NCI-H345 (cell line): ENCODE measurements at places on chromosomes 1 and 21.

DNA sequence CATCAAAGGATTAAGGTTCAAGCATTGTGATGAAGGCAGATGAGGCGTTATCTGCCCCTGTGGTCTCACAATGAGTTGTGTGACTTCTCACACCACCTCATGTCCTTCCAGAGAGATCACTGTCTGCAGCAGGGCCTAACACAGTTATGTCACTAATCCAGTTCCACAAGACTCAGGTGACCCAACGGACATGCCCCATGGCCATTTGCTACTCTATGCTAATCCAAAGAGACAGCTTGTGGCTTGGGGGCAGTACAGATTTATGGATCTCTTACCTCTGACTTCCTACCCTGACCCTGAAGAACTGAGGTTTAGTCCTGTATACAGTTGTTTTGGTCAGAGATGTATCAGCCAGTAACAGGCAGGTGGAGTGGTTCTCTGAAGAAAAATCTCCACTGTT lies 147.1 kb downstream of the GLUL start:
- no peak for DNase-seq

GRCh38 chr1:61926597-61926996 lies 184.3 kb downstream of the PATJ start:
- DNase-seq: no peak

DNA sequence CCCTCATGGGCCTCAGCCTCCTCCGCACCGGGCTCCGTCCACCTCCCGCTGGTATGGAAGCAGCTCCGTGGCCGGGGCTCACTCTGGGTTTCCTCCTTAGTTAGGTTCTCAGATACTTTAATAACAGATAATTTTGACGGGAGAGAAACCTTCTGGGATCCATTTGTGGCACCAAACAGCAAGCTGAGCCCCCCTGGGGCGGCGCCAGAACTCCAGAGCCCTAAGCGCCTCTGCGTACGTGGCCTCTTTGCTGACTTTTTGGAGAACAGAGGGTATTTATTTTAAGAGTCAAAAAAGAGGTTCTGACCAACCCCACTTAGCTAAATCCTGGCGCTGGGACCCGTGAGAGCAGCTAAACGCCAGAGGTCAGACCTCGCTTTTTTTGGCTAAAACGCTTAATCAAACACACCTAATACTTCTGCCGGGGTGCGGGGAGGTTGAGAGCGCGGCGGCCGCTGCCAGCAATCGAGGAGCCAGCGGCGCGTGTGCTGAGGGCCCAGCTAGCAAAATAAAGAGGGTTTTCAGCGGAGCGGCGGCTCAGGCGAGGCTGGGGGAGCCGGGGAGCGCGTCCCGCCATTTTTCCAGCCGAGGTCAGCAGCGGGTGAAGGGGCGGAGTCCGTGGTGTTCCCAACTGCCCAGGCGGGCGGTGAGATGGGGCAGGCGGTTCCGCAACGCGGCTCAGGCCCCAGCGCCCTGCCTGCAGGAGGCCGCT lies 171.7 kb downstream of the PRDM16 start:
- DNase-seq: no peak

GRCh38 chr1:228897901-228898300 lies 162.6 kb downstream of the RHOU start:
- DNase-seq: no peak

- DNase-seq: no peak
Measured at GRCh38 chr1:226886122-226886901, 15.9 kb downstream of the PSEN2 start.

DNA sequence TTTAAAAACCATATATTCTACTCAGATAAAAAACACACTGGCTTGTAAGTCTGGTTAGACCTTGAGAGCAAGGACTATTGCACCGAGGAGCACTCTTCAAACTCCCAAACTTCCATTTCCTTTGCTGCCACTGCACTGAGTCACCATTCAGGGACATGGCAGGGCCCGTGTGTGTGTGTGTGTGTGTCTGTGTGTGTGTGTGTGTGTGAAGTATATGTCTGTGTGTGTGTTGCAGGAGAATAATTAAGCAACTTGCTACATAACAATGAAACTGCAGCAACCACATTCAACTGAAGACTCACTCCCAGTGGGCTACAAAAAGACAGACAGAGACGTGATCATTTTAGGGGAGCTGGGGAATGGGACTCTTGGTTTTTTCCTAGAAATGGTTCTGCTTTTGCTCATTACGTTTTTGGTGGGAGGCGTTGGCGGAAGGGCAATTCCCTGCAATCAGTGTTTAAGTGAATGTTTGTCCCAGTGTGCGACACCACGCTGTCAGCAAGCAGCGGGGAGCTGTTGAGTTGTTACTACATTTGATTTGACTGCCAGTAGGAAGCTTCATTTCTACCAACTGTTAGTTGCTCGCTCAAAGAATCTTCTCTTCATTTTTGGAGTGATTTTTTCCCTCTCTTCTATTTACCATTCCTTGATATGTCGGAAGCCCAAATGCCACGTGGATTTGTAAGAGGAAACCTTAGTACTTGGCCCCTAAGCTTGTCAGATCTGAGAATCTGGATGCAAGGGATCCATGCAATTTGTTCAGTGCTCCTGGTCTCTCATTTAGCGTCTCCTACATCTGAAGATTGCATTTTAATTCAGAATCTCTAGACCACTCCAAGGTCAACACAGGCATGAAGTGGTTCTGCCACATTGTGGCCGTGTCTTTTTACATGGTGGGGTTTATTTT lies 36.1 kb downstream of the ESRRG start:
- DNase-seq: no peak

GRCh38 chr1:241579434-241579833 lies 47.3 kb downstream of the KMO start:
- DNase-seq: no peak

- no peak for DNase-seq
Measured at GRCh38 chr1:197970771-197971170, 53.6 kb downstream of the LHX9 start.

- DNase-seq: peak; percentile 26
Measured at GRCh38 chr1:44677201-44677766, 2.8 kb downstream of the ARMH1 start.

GRCh38 chr1:178057912-178058534 lies 35.9 kb upstream of the RASAL2 start:
- no peak for DNase-seq

DNA sequence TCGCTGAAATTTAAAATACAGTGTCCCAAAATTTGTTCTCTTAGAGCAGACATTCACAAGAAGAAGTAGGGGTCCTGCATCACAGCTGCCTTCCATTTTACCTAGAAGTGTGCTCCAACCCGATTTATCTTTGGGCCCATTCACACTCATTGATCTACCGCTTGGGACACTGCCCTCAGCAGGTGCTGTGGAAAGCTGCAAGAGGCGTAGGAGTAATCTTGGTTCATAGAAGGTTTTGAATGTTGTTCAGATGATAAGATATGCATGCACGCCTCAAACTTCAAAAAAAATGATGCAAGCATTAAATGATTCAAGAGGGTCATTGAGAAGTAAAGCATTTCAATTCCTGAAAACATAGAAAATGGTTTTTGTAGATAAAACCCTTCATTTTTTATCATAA lies 18.6 kb upstream of the C1orf105 start:
- DNase-seq: no peak

- DNase-seq: no peak
Measured at GRCh38 chr1:57832612-57833011, 408.8 kb upstream of the DAB1 start.

DNA sequence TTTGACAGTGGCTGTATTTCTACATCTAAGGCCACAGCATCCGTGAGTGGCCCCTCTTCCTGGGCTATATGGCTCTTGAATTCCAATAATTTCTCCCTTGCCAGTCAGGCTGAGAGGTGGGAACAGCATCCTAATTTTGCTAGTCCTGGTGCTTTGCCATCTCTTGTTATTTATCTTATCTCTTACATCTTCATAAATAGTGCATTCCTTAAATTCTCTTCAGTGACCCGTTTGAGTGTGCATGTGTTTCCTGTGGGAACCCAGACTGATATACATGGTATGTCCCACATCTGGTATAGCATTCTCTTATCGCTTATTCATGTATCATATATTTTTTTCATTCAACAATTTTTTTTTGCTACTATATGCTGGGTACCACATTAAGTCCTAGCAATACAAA lies 9.9 kb downstream of the S100A11 start:
- no peak for DNase-seq

DNA sequence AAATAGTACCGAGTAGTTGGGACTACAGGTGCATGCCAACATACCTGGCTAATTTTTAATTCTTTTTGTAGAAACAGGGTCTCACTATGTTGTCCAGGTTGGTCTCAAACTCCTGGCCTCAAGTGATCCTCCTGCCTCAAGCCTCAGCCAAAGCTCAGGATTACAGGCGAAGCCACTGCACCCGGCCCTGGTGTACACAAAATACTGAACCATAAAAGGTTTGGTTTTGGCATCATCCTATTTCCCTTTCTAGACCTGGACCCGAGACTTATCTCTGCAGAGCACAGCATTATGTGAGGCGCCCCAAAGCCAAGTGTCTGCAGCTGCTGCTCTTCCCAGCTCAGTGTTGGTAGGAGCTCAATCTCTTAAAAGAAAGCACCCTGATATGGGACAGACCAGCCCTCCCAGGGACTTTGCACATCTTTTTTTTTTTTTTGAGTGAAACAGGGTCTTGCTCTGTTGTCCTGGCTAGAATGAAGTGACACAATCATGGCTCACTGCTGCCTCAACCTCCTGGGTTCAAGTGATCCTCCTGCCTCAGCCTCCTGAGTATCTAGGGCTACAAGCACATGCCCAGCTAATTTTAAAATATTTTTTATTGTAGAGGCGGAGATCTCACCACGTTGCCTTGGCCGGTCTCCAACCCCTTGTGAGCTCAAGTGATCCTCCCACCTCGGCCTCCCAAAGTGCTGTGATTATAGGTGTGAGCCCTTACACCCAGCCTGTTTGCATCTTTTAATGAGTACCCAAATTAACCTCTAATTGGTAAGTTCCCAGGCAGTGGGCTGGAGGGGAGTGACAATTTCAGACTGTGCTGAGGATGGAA lies 20.4 kb downstream of the TEX35 start:
- no peak for DNase-seq

GRCh38 chr1:18735224-18735997 lies 104.8 kb downstream of the PAX7 start:
- no peak for DNase-seq

- no peak for DNase-seq
Measured at GRCh38 chr21:41914965-41915364, 35.8 kb upstream of the PRDM15 start.

- DNase-seq: no peak
Measured at GRCh38 chr1:71399594-71399993, 318.8 kb upstream of the ZRANB2 start.

GRCh38 chr21:35048183-35048601 lies 910 bp downstream of the RUNX1 start:
- DNase-seq: no peak

GRCh38 chr1:10228528-10228927 lies 18.2 kb downstream of the KIF1B start:
- no peak for DNase-seq

DNA sequence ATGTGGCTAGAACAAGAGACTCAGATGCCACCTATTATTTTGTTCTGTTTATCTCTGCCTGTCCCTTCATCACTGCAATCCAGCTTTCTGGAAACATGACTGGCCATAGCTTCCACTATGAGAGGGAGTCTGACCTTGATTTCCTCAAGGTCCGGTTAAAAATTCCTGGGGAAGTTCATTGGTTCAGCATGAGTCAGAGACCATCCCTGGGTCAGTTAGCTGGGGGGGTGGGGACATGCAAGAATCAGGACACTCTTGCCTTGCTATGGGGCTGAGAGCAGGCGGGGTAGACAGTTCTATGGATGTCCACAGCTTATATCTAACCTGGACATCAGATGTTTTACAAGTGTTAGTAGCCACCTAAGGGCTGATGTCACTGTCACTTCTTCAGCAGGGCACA lies 81.1 kb downstream of the TENT5C start:
- DNase-seq: no peak

GRCh38 chr1:225825607-225826007 lies 15.7 kb downstream of the EPHX1 start:
- DNase-seq: peak; percentile 46

DNA sequence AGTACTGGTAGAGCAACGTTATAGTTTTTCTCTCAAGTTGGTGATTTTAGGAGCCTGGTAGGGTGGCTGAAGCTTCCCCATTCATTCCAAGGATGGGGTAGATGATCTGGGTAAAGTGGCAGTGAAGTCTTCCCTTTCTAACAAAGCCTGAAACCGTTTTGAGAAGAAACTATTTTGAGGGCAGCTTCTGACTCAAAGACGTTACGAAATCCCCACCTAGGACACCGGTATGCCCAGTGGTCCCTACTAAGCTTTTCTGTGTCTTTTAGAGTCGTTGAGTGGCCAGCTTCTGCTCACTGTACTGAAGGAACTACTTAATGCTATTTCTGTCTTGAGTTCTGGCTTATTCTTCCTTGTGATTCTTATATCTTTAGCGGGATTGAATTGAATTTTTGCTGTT lies 1.4 kb downstream of the WDTC1 start:
- DNase-seq: no peak

DNA sequence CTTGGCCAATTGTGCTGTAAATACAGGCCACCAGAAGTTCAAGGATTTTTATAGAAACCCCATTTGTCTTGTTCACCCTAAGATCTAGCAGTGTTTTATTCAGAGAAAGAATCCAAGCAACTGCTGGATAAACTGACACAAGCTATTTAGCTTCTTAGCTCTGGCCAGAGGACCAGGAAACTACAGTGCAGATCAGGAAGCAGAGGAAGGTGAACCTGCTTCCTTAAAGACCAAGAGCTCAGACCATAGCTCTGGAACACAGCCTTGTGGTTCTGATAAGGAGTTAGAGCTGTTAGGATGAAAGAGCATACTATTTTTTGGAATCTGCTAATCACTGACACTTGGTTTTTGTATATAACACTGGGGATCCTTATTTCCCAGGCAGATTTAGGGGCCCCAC lies 5.2 kb upstream of the CCDC17 start:
- no peak for DNase-seq

GRCh38 chr1:87560601-87561360 lies 232.1 kb downstream of the LMO4 start:
- DNase-seq: no peak

DNA sequence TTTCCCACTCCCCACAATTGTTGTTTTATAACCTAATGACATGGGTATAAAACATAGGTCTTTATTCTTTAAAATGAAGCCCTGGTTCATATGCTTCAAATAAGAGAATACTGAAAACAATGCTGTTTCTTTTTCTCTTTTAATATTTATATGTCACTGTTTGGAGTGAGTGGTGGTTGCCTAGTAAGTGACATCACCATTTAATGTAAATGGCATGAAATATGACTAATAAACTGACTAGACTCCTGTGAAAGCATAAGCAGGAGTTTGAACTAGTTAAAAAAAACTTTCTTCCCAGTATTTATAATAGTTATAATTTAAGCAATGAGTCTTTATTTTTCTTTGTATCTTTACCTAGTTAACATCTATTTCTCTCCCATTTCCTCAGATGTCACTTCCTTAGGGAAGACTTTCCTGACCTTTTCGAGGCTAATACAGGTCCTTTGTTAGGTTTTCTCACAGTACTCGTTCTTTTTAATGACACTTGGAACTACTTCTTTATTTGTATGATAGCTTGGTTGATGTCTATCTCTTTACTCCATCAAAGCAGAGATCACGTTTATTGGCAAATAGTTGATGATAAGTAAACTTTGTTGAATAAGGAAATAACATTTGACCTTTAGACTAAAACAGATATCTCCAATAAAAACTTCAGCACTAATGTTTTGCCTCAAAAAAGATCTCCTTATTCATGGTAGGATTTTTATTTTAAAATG lies 105.4 kb upstream of the PDC start:
- no peak for DNase-seq
